AG04450 (cell line): ENCODE measurements at places on chromosomes 5 and 9.

DNA sequence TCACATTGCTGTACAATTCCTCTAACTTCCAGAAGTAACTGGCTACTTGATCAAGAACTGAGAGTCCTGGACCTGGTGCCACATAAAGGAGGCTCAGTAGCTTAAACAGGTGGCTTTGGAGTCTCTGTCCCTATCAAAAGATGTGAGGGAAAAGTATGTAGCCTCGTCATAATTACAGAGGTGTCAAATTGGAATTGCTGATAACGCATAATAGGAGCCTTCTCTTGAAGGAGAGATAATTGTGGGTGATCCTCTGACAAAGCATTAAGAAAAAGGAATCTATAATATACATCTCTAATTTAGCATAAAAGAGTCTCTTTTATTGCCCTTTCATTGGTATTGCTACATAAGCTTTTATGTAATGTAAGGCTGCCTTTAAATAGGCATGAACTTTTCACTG is 1246.4 kb upstream of the CDH9 start:
- no peak for DNase-seq

DNA sequence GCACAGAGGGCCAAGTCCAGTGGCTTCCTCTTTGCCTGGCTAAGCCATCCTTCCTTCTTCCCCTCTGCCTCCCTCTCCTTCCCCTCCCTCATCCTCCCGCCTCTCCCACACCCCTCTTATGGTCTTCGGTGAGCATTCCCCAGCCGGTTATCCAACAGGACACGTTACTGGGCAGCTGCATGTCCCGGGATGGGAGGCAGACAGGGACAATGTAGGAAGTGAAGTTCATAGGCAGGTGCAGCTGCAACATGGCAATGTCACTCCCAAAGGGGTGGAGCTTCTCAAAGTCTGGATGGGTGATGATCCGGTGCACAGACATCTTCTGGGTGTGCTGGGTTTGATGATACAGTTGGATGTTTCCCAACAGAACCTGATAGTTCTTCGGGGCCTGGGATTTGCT is 71.4 kb upstream of the SPTLC1 start:
- no peak for DNase-seq

DNA sequence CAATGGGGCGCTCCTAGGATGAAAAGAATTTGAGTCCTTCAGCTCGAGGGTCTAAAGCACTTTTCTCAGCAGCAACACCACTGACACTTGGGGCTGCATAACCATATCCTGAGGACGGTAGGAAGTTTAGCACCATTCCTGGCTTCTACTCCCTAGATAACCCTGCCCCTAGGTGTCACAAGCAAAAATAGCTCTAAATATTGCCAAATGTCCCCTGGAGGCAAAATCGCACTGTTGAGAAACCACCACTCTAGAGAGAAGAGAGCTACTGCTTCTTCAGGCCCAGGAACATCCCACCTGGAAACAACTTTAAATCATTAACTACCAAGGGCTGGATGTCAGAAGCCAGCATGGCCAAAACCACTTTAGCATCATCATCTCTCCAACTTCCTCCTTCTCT is 29.8 kb downstream of the MYO10 start:
- DNase-seq = no peak

- DNase-seq = no peak
These were observed 409.4 kb upstream of the CD180 start for GRCh38 chr5:67605730-67606585.

GRCh38 chr9:36997414-36997813 is 36.7 kb downstream of the PAX5 start:
- no peak for DNase-seq

GRCh38 chr5:99191206-99191745 is 262.5 kb upstream of the CHD1 start:
- no peak for DNase-seq
